Left ventricle myocardium inferior (tissue), 1 donor: ENCODE measurements at places on chromosomes 4 and X. TPM values are rescaled to one million over a fixed set of nuclear protein-coding genes. Genes with fewer than 3 reads are reported as not detected.
A peak's percentile ranks its signal among the peaks of the same experiment; 100 is the strongest.

Gene GPRIN3
- 9.0 TPM for total RNA-seq

GRCh38 chrX:116243039-116243438 is 72.5 kb downstream of the AGTR2 start:
- H3K4me3 ChIP-seq = no peak overlapping the region
- H3K36me3 ChIP-seq = no peaks in the 10 kb centered on the region
- no peaks in the 10 kb centered on the region for H3K4me1 ChIP-seq
- no peak for DNase-seq
- no peaks in the 10 kb centered on the region for H3K27me3 ChIP-seq

DNA sequence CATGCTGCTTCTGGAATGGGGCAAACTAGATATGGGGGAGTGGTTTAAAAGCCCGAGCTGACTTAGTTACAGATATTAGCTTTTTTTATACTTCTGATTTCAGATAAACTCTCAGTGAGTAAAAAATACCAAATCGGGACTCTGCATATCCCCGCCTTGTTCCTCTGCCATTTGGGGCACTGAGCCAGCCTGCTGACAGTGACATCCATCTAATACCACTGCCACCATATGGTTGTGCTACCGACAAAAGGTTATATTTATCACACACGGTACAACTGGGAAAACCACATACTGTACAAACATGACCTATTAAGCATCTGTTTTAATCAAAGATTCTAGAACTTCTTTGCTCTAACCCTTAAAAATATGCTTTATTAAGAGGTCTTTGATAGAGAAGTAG is 78.7 kb downstream of the GALNT7 start:
- H3K36me3 ChIP-seq = peaks cover 3% of the 10 kb centered on the region
- H3K4me1 ChIP-seq = no peaks in the 10 kb centered on the region
- DNase-seq = no peak

DNA sequence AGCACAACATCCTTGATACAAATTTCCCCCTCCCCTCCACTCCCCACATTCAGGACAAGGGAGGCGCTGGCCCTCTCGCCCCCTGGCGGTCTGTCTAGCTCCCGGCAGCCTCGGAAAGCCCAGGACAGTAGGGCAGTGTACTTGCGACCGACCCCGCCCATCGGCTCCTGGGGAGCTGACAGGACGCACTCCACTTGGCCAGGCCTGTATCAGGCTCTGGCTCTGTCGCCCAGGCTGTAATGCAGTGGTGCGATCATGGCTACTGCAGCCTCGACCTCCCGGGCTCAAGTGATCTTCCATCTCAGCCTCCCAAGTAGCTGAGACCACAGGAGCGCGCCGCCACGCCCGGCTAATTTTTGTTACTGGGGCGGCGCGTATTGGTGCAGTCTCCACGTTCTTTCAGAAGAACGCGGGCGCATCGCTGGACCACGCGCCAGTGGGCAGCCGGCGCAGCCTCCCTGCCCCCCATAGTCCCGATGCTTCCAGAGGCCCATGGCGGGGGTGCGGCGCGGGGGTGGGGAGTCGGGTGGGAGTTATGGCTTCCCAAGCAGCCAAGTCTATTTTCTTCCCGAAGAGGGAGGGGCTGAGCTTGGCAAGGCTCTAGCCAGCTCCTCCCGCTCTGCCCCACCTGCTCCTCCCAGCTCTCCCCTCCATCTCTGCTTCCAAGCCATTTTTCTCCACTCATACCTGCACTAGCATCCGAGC is 7.8 kb upstream of the AKAP14 start:
- peaks cover 2% of the 10 kb centered on the region for H3K4me1 ChIP-seq
- H3K27me3 ChIP-seq = no peaks in the 10 kb centered on the region
- H3K36me3 ChIP-seq = no peaks in the 10 kb centered on the region
- H3K4me3 ChIP-seq = peak overlapping the region; percentile 56

- H3K4me1 ChIP-seq = no peaks in the 10 kb centered on the region
- H3K4me3 ChIP-seq = no peak overlapping the region
- no peak overlapping the region for H3K27ac ChIP-seq
- no peaks in the 10 kb centered on the region for H3K27me3 ChIP-seq
- no peak for DNase-seq
These were observed 1844.5 kb downstream of the PCDH7 start for GRCh38 chr4:32564626-32565025.

- H3K27me3 ChIP-seq = no peaks in the 10 kb centered on the region
- no peaks in the 10 kb centered on the region for H3K36me3 ChIP-seq
- H3K4me3 ChIP-seq = no peak overlapping the region
- no peak overlapping the region for H3K27ac ChIP-seq
- no peak for DNase-seq
These were observed 91.2 kb downstream of the RCHY1 start for GRCh38 chr4:75422998-75423397.

DNA sequence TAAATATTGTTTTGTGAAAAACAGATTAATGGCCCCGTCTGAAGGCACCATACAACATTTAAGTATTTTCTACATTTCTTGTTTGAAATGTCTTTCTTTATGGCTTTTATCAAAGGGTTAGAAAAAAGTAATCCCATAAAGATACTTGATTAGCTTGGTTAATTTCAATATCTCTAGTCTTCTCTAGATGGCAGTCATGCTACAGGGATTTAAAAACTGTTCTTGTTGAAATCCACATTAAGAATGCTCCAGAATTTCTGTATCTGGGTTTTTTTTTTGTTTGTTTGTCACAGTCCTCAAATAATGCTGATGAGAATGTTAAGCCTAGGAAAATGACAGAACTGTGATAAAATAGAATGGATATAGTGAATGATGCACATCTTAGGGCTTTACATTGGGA is 109.0 kb upstream of the AADAT start:
- no peak for DNase-seq
- H3K4me3 ChIP-seq = no peak overlapping the region
- no peaks in the 10 kb centered on the region for H3K36me3 ChIP-seq
- H3K4me1 ChIP-seq = no peaks in the 10 kb centered on the region

Gene PORCN
- 13.6 TPM for total RNA-seq

GRCh38 chr4:126687655-126688358 is 945.0 kb upstream of the INTU start:
- no peaks in the 10 kb centered on the region for H3K36me3 ChIP-seq
- DNase-seq = no peak
- no peak overlapping the region for H3K4me3 ChIP-seq
